ENCODE measurements at places on chromosomes 4 and X.

DNA sequence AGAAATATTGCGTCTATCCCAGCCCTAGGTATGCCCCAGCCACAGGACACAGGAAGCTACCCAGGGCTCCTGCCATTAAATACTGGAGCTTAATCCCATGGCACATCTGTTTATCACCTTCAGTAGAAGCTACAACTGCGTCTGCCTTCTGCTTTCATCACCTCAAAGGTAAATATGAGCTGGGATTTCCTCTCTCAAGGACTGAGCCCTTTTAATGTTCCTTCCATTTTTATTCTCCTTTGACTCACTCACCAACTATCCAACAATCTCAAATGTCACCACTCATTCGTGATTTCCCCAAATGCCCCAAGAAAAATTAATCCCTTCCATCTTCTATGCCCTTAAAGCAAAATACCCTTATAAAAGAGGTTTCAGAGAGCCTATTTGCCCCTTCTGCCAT lies 1.8 kb upstream of the MID1 start:
- no peak for DNase-seq

DNA sequence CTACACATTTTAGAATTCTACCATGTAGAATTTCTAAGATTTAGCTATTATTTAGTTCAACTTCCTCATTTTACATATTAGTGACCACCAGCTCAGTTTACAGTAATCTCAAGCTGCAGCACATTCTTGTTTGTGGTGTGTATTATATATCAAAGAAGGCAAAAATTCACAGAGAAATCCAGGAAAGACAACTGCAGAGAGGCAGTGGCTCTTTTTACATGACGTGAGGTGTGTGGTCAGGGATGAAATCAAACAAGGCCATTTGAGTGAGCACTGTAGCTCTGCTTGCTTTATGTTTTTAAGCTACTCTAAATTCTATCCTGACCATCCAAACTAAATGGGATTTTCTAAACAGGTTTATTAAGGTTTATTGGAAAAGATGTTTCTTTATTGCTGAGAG lies 71.1 kb downstream of the COL25A1 start:
- no peak for DNase-seq

GRCh38 chr4:40283968-40284367 lies 51.2 kb upstream of the CHRNA9 start:
- DNase-seq = peak; percentile 42

- peak; percentile 19 for DNase-seq
These were observed 32.2 kb upstream of the XPNPEP2 start for GRCh38 chrX:129706400-129707072.

GRCh38 chr4:153705743-153706468 lies 21.8 kb downstream of the TLR2 start:
- no peak for DNase-seq

DNA sequence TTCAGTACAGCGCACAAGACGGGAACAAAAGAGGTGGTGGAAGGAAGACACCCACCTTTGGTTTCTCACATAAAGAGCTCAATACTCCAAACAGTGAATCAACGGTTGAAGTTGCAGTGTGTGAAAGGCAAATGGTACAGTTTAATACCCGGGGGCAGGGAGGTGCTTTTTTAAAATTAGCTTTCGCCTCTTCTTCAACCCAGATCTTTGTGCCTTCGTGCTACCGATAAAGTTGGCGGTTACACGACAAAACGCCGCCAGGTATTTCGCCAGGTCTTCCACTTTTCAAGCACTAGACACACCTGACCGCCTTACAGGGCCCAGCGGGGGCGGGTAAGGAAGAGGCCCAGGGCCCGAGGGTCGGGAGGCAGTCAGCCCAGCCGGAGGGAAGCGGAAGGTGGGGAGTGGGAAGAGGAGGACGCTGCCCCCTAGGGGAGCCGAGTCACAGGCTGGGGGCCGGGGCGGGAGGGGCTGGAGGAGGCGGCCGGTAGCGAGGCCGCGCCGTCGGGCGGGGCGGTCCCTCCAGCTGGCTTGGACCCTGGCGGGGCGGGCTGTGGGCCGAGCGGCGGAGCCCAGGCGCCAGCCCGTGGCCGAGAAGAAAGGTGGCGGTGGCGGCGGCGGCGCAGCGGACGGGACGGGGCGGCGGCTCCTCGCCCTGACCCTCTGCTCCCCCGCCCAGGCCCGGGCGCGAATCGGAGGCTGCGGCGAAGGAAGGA lies 16.0 kb downstream of the UTP3 start:
- DNase-seq = no peak

DNA sequence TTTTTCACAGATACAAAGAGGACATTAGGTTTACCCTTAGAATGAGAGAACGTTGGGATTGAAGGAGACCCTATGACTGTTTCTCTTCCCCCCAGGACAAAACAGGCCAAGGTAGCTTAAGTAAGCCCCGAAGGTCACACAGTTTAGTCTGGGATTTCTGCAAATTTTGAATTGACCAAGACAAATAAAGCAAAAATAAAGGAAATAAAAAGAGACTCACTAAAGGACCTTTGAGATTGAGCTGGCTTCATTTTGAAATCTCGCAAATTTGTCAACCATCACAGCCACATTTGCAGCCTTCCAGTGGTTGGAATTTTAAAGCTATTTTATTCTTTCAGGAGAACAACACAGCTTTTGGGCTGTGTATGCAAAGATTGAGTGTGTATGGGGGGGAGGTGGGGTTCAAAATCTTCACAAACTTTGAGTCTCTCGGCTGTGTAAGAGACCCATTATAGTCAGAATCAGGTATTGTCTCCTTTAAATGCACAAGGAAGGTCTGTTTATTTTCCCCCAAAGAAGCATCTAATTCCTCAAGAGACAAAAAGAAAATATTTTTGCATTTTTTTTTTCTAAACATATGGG lies 4.2 kb downstream of the TMSB4X start:
- no peak for DNase-seq

GRCh38 chr4:79923281-79923680 lies 149.7 kb downstream of the ANTXR2 start:
- DNase-seq = no peak

DNA sequence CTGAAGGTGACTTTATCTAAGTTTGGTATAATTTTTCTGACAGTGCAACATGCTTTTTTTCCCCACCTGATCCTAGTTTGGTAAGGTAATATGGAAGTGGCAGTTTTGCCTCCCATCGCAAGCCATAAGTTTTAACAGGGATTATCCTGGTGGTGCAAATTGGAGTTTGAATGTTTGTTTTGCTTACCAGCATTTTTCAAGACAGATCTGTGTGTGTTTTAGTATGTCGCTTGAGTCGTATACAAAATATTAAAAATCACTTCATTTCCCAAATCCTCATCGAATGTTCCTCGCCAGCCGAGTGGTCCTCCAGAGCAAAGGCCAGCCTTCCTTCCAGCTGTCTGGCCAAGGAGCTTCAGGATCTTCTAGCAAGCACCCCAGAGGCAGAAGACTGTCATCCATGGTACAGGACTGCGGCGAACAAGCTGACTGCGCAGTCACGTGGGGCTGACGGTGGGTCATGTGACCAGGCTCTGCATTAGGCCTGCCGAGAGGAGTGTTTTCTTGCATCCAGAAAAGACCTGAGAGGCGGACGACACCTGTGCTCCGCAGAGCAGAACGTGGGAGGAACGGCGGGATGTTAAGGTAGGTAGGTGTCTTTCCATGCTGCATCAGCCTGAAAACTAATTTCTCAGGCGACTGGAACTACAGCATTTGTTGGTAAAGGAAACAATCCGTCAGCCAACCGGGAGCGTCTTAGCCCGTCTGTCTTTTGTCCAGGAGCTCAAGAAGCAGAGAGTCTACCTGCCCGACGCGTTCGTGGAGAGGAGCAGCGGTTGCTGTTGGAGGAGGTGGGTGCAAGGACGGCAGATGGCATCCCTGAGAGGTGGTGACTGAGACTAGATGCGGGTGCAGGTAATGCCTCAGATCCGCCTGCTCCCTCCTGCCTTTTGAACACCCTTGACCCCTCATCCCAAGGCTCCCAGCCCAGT lies at the start of gene GPRASP3:
Gene GPRASP3 (plus strand): TSS at position 507 of the 932 bp plus-strand sequence. CDS start 28,253 bp downstream, outside the sequence.
- no peak for DNase-seq

DNA sequence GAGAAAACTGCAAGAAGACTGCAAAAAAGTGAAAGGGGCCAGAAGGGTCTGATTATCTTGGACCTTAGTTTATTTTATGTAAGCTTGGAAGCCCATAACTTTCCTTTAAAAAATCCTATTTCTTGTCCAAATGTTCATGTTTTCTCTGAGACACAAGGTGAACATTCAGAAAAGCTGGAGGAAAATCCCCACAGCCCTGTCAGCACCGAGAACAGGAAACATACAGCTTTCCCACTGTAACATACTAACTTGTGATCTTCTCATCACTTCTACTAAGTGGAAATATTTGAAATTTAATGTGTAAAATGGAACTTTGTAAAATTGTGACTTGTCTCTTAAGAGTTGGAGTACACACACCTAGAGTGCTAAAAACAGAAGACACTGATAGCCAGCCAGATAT lies 21.3 kb downstream of the GPR174 start:
- DNase-seq = no peak

- DNase-seq = no peak
These were observed 27.5 kb upstream of the CXCL13 start for GRCh38 chr4:77578145-77578544.

All from H54 (cell line).